ENCODE measurements at places on chromosomes 5 and 9. TPM values are rescaled to one million over a fixed set of nuclear protein-coding genes. Genes with fewer than 3 reads are reported as not detected.

Gene TNFAIP8
- total RNA-seq, result 30.7 TPM

Gene PCDH1
- total RNA-seq, result 27.3 TPM

Gene PCDHB9
- total RNA-seq, result 1.1 TPM

Gene FYB1
- not detected for total RNA-seq

Gene HSPB3
- total RNA-seq, result not detected

Data from Caki2 (cell line).